Renal pelvis (tissue), 12 donors: ENCODE measurements at places on chromosomes 4 and X.
A peak's percentile ranks its signal among the peaks of the same experiment; 100 is the strongest.

DNA sequence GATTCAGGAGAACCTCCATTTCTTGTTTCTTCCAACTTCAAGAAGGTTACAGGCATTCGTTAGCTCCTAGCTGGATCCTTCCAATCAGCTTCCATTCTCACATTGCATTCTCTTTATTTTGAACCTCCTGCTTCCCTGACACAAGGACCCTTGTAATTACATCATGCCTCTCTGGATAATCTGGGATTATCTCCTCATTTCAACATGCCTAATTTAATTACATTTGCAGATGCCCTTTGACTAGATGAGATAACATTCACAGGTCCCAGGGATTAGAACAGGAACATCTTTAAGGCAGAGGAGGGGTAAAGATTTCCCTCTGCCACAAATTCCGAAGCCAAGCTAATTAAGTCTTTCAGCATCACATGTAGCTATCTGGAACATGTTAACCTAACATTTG is 753.8 kb upstream of the PCDH7 start:
- DNase-seq, result no peak

DNA sequence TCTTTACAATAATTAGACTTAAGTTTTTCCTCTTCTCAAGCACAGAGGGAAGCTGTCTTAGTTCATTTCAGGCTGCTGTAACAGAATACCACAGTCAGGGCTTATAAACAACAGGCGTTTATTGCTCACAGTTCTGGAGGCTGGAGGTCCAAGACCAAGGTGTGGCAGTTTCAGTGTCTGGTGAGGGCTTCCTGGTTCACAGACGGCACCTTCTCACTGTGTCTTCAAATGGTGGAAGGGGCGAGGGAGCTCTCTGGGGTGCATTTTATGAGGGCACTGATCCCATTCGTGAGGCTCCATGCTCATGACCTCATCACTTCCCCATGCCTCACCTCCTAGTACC is 115.7 kb upstream of the MXRA5 start:
- DNase-seq, result no peak

DNA sequence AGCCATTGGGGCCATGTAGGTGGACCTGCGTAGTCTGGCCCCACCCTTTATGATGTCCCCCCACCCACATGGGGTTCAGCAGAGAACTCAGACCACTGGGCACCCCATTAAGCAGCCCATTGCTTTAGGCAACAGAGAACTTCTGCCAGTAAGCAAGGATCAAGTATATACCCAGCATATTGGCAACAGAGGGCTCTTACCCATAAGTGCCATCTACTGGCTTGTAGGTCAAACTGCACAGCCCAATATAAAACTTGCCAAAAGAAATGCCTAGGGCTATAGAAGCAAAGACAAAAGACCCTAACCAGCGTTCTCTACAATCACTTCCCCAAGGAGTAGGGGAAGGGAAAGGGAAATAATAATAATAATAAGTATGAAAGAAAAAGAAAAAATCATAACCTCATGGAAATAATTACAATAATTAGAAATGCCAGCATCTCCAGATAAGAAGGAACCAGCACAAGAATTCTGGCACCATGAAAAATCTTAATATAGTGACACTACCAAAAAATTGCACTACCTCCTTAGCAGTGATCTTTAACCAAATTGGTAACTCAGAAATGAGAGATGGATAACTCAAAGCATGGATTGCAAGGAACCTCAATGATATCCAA is 1090.7 kb downstream of the FAT4 start:
- no peak for DNase-seq

GRCh38 chr4:142465526-142465925 is 380.6 kb downstream of the INPP4B start:
- peak; percentile 45 for DNase-seq

DNA sequence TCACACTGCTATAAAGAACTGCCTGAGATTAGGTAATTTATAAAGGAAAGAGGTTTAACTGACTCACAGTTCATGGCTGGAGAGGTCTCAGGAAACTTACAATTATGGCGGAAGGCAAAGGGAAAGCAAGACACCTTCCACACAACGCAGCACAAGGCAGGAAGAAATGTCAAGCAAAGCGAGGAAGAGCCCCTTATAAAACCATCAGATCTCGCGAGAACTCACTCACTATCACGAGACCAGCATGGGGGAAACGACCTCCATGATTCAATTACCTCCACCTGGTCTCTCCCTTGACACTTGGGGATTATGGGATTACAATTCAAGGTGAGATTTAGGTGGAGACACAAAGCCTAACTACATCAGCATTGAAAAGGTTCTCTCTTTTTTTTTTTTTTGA is 39.6 kb downstream of the PALLD start:
- DNase-seq, result no peak

DNA sequence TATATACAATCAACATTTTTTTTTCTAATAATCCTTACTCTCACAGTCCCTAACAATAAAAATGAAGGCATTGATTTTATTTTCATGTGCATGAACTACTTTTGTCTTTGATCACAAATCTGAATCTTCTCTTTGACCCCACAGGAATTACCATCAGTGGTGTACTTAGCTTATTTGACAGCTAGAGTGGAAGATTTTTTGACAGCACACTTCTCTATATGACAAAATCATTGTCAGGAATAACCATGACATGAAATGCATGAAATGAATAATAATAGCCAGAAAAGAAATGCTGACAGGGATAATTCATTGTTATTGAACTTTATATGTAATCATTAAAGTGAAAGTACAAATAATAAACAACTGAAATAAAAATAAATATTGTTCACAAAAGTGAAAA is 604.2 kb downstream of the EPHA5 start:
- no peak for DNase-seq

DNA sequence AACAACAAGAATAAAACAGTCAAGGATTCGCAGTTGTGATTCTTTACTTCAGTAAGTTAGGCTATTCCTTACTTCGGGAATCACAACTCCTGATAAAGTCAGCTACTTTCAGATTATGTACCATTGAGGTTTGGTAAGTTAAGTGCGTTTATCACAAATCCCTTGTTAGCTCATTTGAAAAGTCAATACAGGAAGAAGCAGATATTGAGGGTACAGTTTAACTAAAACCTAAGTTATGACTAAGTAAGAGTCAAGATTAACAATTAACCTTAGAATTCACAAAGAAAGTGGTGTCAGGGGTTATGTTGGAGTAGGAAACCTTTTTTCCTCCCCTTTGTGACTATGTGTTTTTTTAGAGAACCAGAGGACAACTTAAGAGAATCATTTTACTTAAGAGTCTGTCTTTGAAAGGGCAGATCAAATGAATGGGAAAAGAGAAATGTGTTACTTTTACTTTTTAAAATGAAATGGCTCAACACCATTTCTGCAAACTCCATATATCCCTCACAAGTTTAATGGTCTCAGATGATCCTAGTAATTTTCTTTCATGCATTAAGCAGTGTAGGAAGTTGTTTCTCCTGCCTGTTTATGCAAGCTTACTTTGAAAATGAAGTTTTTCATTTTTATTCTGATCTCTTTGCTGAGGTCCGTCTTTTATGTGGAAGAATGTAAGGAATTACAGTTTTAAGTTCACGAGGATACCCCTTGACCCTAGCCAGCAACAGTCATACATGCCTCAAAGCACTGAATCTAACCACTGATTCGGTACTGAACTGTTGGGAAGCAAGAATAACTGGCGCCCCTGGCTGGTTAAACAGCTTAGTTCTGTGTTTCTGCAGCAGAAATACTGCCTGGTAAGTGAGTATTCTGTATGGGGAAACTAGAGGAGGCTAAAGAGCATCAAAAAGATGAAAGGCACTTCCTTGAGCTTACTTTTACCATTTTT is 211.7 kb downstream of the SLC4A4 start:
- DNase-seq, result peak; percentile 42

GRCh38 chr4:182619660-182620059 is 297.5 kb downstream of the DCTD start:
- no peak for DNase-seq

DNA sequence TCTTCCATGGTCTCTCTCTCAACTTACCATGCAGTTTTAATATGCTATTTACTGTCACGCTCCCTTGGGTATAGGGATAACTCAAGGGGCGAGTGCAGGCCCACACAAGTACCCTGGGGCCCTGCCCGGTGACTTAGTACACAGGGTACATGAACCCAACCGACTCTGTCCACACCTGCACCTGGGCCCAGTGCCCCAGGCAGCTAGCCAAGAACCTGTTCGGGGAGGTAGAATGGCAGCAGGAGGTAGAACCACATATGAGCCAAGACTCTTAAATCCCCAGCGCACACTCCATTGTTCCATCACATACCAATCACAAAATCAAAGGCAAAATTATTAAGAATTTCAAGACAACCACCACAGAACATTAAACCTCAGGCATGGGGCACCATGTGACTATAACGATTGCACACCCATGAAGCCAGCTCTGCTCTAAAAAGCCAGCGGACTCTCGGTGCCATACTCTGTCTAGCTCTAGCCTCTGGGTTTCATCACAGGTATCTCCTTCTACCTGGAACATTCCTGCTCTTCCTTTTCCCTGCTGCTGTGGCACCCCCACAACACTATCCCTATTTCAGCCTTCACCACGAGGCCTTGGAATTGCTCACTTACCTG is 14.6 kb downstream of the PHF8 start:
- DNase-seq, result no peak

- DNase-seq, result no peak
Observed at GRCh38 chr4:72109959-72110497, 78.2 kb downstream of the NPFFR2 start.

- no peak for DNase-seq
Observed at GRCh38 chr4:152399246-152399645, 136.6 kb downstream of the FBXW7 start.

DNA sequence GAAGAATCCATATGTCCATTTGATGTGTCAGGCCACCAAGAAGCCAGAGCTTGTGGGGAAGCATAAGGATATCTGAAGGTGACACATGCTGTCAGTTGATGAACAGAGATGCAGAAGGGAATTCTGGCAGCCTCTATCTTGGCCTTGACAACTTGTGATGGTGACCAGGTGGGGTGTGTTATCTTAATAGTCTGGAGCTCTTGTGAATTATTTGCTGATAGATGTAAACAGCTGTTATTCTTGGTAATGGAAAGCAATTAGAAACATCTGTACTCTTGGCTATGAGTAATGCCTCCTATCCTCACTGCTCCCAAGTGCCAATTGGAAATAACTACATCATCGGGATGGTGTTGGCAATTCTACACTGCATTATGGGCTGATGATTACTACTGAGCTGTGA is 51.9 kb downstream of the NAA11 start:
- DNase-seq, result peak; percentile 44

DNA sequence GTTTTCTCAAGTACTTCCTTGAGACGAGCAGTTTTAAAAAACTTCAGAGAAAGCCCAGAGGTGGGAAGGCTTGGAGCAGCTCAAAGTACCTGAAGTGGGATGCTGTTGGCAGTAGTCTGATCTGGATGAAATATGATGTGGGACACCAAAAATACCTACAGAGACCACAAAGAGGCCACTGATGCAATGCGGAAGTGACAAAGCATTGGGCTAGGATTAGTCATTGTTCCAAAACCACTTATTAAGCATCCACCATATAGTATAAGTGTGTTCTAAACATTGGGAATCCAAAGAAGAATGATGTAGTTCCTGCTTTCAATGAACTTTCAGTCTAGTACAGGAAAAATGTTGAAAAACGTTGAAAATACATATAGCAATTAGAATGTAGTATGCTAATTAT is 386.1 kb upstream of the CNKSR2 start:
- no peak for DNase-seq

DNA sequence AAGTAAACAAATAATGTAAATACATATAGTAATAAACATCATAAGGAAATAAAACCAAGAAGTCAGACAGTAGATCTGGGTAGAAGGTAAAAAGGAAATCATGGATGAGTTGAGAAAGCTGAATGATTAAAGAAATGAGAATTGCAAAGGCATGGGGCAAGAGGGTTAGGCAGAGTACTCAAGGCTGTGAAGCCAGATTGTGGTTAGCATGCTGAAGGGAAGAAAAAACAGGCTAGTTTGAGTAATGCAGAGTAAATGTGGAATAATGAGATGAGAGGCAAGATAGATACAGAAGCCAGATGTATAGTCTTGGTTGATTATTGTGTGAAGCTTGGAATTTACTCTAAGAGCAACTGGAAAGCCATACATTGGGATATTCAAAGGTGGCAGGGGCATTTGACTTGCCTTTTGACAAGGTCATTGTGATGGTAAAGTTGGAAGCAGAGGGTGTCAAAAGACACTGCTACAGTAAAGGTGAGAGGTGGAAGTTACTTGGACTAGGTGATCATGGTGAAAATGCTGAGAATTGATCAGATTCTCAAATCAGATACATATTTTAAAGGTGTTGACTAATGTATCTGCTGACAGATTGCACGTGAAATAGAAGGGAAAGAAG is 307.0 kb downstream of the FSTL5 start:
- no peak for DNase-seq

- DNase-seq, result no peak
Observed at GRCh38 chr4:83751336-83751949, 215.5 kb downstream of the GPAT3 start.
